CD4-positive, alpha-beta T cell treated with Interleukin-10 for 1 hour (primary cell): ENCODE measurements at places on chromosomes 16 and 17.

DNA sequence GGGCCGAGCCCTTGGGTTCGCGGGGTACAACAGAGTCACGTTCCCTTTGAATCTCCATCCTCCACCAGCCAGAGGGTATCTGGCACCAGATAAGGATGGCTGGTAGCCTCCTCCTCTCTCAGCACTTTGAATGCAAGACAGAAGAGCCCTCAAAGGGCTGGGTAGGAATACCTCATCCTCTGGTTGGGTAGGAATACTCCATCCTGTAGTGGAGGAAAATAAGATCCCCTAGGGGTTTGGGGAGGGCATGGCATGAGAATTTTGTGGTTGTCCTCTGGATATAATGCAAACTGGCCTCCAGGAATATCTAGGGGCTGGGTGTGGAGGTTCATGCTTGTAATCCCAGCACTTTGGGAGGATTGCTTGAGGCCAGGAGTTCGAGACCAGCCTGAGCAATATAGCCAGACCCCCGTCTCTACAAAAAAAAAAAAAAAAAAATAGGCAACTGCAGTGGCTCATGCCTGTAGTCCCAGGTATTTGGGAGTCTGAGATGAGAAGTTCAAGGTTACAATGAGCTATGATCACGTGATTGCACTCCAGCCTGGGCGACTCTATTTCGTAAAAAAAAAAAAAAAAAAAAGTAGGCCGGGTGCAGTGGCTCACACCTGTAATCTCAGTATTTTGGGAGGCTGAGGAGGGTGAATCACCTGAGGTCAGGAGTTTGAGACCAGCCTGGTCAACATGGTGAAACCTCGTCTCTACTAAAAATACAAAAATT, 2.7 kb downstream of the IGFBP4 start:
- no peak for DNase-seq

- DNase-seq, result no peak
Observed at GRCh38 chr17:6069539-6070429, at the start of gene WSCD1. TSS of gene WSCD1 (plus strand) at chr17:6070379. CDS start at chr17:6080659, 10,280 bp downstream.

- DNase-seq, result peak; percentile 19
Observed at GRCh38 chr17:740240-741017, 8.0 kb downstream of the TLCD3A start.

DNA sequence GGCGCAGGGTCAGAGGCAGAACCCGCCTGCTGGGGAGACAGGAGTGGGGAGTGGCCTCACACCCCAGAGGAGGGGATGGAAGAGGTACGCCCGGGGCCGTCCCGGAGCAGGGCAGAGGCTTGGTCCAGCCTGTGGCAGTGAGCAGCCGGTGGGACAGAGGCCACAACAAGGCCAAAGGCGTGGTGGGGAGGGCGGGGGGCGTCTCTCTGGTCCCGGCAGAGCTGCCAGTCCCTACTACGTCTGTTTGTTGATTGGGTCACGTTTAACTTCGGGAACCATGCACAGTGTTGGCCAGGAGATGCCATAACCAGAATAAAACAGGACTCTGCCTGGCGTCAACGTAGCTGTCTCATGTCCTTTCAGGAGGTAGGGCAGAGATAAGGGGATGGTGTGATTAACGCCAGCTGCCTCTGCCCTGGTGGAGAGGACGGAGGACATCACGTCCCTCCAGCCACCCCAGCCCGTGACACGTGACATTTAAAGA, 192.8 kb downstream of the BANP start:
- no peak for DNase-seq

DNA sequence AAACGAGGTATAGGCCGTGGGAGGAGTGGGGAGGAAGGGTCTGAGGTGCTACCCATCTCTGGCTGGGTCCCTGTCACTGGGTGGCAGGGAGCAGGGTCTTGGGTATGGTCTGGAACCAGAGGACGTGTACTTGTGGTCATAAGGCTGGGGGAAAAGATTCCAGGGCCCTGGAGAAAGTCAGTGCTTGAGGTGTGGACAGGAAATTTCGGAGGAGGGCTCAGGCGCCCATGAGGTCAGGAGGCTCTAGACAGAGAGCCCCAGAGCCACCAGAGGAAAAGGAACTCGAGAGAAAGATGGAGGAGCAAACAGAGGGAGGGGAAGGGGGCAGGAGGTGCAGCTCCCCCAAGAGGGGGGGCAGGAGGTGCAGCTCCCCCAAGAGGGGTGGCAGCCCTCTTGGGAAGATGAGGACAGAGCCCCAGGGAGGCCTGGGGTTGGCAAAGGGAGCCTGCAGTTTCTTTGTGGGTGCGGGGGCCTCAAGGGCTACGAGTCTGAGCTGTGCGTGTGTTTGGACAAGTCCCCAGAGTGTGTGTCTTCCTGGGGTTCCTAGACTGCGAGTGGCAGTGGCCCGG, 683 bp upstream of the SLC7A6 start:
- no peak for DNase-seq

DNA sequence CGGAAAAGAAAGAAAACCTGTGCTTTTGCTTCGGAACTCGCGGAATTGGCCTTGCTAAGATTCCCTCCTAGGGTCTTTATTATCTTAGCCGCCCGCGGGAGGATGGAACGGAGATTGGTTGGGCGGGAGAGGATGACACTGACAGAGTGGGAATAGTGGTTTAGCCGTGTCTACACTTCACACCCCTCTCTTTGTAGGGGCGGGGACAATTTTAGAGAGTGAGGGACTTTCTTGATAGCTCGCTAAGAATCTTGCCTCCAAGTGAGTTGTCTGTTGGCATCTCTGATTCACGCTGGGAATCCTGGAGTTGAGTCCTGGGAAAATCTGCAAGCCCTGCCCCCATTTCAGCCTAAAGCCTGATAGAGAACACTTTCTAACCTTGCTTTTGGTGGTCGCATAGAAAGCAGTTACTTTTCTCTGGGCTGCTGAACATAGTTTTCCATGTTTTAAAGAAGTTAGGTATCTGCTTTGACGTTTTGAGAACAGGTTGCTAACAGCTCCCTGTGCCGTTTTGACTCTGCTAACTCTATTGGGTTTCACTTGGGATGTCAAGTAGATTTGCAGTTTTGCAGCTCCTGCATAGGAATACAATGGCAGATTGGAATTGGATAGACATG, 697 bp downstream of the NOL11 start:
- peak; percentile 58 for DNase-seq

GRCh38 chr16:63361032-63361624, 1324.9 kb upstream of the CDH8 start:
- DNase-seq, result no peak

DNA sequence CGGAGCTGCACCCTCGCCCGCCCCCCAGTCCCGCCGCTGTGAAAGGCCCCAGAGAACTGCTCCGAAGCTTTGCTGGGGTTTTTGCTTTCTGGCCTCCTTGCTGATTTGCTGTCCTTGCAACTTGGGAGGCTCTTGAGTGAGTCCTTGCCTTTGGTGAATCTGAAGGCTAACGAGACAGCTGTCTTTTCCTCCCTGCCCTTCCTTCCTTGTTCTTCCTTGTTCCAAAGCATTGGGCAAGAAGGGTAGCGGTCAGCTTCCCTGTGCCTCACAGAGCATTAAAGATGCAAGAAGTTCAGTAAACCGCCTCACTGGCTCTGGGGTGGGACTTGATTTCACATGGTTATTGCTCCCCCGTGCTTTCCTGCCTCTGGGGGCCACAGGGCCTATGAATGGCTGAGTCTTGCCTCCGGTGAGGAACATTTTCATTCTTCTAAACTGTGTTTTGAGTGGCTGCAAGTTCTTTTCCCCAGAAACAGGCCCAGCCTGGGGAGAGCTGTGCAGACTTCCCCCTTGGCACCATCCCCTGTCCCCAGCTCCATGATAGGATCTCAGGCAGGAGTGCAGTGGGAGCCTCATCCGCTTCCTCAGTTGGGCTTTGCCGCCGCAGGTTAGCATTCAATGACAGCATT, 1.4 kb downstream of the YPEL2 start:
- no peak for DNase-seq

- no peak for DNase-seq
Observed at GRCh38 chr17:1627182-1627981, 1.3 kb downstream of the SLC43A2 start.

DNA sequence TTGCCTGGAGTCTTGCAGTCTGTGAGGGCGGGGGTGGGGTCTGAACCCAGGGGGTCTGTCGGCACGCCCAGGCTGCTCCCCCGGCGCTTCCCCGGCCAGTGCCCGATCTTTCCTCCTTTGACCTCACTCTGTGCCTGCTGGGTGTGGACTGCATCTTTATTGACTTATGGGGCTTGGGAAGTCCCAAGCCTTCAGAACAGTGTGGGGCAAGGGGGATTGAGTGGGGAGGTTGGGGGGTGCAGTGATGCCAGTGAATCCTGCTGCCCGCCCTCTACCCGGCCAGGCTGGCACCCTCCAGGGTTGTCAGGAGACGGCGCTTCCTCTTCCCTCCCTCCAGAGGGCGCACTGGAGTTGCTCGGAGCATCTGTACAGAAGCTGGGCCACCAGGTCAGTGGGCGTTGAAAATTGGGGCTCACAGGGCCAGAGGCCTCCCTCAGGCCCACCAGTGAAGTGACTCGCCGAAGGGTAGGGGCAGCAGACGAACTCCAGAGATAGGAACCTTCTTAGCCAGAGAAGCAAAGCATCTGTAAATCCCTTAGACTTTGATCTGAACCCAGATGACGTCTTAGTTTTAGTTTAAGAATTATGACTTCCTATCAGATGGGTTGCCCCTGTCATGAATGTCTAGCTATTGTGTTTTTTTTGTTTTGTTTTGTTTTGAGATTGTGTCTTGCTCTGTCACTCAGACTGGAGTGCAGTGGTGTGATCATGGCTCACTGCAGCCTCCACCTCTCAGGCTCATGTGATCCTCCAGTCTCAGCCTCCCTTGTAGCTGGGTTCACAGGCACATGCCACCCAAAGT, 184.8 kb upstream of the CIBAR2 start:
- DNase-seq, result peak; percentile 48

DNA sequence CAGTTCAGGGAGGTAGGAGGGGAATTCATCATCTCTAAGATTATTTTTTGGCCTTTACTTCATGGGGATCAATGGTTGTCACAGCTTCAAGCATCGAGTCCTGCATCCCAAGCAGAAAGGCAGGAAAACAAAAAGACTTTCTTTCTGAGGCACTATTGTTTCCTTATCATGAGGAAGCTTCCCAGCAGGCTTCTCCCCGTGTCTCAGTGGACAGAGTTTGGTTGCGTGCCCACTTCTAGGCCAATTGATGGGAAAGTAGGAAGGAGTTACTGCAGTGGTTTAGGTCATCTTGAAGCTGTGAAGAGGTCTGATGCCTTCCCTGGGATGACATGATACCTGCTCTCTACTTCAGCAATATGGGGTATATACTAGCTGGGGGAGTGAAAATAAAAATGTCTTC, 175.3 kb upstream of the CDH13 start:
- DNase-seq, result no peak
